ENCODE measurements at places on chromosomes 16 and 17. TPM values are rescaled to one million over a fixed set of nuclear protein-coding genes. Genes with fewer than 3 reads are reported as not detected.

Gene SMPD3
- polyA plus RNA-seq = 1.4 TPM

Gene LRRC75A
- polyA plus RNA-seq = 4.2 TPM

Gene SEC14L5
- polyA plus RNA-seq = 0.06 TPM

Gene KCNH6
- not detected for polyA plus RNA-seq

Gene HOXB1
- not detected for polyA plus RNA-seq

Gene FCSK
- polyA plus RNA-seq = 18.6 TPM

Gene TMEM100
- polyA plus RNA-seq = 2.3 TPM

Gene WWP2
- polyA plus RNA-seq = 33.9 TPM

Gene KCNH4
- polyA plus RNA-seq = 0.14 TPM

Gene CAPNS2
- polyA plus RNA-seq = 0.09 TPM

Gene CRHR1
- polyA plus RNA-seq = not detected

Gene CHRNE
- 1.2 TPM for polyA plus RNA-seq

Gene KRT32
- polyA plus RNA-seq = not detected

Gene CALB2
- 0.12 TPM for polyA plus RNA-seq

Gene MYH2
- not detected for polyA plus RNA-seq

Gene SLC35G6
- not detected for polyA plus RNA-seq

Gene CTRB1
- polyA plus RNA-seq = 2.7 TPM

Gene KRT10
- polyA plus RNA-seq = 35.3 TPM

Gene TP53TG3
- polyA plus RNA-seq = not detected

Gene VMP1
- 81.2 TPM for polyA plus RNA-seq

Gene CDC27
- polyA plus RNA-seq = 14.0 TPM

Gene BAIAP3
- 3.0 TPM for polyA plus RNA-seq

Gene FADS6
- polyA plus RNA-seq = 0.13 TPM

Gene TNP2
- polyA plus RNA-seq = not detected

Gene ZG16
- not detected for polyA plus RNA-seq

All from spleen (tissue), 13 donors.